CD4-positive, alpha-beta T cell treated with Interleukin-15 for 4 hours (primary cell): ENCODE measurements at places on chromosomes 1 and 21.

DNA sequence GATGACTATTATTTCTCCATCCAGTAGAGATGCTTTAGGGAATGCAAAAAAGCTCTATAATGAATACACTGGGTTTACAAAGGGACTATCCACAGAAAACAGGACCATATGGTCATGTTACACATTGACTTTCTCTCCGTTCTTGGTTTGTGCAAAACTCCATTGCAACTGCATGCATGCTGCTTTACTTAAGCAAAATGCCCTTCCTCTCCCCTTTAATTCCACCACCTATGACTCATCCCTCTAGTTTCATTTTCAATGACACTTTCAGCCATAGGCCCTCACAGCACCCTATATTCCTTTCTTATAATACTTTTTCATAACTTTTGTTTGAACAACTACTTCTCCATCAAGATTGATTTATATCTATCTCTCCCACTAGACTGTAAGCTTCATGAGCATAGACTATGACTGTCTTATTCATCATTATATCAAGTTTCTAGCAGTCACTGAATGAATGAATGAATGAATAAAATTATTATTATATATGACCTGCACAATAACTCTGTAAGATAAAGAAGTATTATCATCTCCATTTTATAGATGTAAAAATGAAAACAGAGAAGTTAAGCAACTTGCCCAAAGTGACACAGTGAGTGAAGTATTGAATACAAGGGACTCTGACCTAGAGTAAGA is 248.9 kb downstream of the PLPP3 start:
- no peak for DNase-seq

- DNase-seq: no peak
Measured at GRCh38 chr1:209391792-209392191, 191.7 kb upstream of the CAMK1G start.

- DNase-seq: peak; percentile 89
Measured at GRCh38 chr1:27668808-27669723, 2.9 kb downstream of the IFI6 start.

DNA sequence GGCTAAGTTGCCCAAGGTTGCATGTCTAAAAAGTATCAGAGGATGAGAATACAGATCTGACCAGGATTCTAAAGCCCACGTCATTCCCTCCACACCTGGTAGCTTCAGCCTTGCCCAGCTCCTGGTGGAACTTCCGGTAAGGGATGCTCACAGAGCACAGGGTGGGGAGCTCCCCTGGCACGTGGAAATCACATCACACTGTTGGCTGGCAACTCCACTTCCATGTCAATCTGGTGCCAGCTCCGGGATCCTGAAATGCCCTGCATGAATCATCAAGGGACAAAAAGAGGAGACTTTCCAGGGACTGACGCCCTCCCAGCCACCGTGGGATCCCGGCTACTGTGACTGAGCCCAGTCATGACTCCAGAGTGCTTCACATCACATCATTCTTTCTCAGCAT is 12.4 kb upstream of the BCAR3 start:
- DNase-seq: no peak

- no peak for DNase-seq
Measured at GRCh38 chr1:45458894-45459293, 32.1 kb downstream of the TESK2 start.

DNA sequence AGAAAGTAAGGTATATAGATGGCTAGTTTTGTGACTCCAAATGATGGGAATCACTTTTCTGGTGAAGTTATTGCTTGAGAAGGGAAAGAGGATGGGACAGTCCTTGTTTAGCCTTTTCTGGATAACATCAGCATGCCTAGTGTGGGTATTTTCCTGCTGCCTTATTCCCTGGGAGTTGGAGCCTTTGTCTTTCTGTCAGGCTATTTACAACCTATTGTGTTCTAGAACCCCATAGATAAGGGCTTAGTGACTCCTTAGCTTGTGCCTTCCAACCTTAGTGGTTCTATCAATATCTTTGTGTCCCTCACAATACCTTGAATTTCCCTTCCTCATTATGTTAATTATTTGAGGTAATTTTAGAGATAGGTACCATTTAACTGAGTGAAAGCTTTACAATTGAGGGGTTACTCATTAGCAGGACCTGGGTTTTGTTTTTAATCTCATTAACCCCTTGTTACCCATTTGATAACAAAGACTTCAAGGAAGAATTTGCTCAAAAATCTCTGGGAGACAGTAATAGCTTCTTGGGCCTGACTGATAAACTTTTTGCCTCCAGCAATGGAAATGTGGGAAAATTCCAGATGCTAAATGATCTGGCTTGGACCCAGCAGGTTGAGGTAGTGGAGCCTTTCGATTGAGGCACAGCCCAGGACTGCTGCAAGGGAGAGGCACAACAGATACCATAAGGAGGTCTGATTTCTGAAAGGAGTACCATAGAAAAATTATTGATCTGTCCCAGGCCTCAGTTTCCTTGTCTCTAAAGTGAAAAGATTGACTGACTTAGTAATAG is 49.0 kb downstream of the CACHD1 start:
- DNase-seq: no peak

GRCh38 chr1:175521249-175522040 is 221.9 kb downstream of the TNR start:
- no peak for DNase-seq

DNA sequence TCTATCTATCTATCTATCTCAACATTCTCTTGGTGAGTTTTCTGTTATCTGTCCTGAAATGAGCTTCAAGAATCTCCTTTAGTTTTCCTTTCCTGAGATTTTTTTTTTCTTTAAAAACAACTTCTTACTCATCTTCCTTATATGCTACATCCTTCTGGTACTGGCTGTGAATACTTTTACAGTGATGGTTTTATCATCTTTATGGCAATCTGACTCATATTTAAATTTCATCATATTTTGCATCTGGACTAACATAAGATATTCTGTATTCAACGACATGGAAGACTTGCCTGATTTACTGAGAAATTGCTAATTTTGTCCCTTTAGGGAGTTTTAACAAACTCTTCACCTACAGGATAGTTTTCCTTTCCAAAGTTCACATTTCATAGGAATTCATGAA is 33.0 kb downstream of the PDE4B start:
- DNase-seq: no peak

DNA sequence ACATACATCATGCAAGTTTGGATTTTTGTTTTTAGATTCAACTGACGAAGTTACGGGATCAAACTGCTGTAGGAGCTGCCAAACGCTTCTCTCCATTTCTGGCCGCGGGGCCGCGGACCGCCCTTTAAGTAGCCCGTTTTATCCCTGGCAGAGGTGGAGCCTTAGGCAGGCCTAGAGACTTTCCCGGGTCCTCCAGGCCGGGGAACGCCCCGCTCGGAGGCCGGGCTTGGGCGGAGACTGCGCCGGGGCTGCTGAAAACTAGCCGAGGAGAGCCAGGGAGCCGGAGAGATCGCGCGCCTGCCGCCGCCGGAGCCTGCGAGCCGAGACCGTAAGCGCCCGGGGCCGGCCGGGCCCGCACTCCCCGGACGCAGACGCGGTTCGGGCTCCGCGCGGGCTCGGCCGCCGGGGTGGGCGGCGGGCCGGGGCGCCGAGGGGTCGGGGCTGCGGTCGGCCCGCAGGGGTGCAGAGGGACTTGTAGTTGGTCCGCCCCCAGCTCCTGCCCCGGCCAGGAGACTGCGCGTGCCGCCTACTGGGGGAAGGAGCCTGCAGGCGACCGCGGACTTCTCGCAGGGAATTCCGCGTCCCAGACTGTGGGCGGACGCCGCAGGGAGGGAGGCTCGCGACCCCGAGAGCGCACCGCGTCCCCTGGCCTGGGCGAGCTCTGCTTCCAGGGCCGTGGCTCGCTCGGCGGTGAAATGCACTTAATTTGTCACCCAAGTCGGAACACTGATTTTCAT is at the start of gene EPHX1:
Gene EPHX1, plus strand, starts transcription at position 283 of the 737 bp plus-strand sequence. CDS start 18,606 bp downstream, outside the sequence.
- DNase-seq: peak; percentile 54

GRCh38 chr1:227357171-227357926 is 39.1 kb upstream of the CDC42BPA start:
- no peak for DNase-seq

DNA sequence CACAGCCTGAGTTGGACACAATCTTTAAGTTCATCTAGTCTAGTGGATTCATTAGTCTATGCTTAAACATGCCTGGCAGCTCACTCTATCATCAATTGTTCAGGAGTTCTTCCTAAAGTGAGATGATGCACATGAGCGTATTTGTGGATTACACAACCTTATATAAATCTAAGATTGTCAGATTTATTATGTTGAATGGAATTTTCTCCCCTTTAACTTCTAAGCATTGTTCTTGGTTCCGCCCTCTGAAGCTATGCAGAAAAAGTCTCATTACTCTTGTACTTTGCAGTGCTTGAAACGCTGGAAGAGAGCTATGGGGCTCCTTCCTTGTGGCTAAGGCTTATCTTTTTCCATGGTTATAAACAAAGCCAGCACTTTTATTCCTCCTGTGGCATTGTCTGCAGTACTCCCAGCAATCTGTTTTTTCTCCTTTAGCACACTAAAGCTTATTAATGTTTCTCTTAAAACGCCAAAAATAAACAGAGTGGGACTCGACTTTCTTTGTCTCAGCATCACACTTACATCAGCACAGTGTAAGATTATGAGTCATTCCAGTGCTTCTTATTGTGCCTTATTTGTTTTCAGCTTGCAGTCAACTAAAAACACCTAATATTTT is 316.8 kb upstream of the CAMK1G start:
- DNase-seq: no peak

- peak; percentile 46 for DNase-seq
Measured at GRCh38 chr1:33055210-33056008, 18.7 kb upstream of the AK2 start.

GRCh38 chr1:42162181-42162580 is 2.4 kb downstream of the GUCA2A start:
- no peak for DNase-seq

DNA sequence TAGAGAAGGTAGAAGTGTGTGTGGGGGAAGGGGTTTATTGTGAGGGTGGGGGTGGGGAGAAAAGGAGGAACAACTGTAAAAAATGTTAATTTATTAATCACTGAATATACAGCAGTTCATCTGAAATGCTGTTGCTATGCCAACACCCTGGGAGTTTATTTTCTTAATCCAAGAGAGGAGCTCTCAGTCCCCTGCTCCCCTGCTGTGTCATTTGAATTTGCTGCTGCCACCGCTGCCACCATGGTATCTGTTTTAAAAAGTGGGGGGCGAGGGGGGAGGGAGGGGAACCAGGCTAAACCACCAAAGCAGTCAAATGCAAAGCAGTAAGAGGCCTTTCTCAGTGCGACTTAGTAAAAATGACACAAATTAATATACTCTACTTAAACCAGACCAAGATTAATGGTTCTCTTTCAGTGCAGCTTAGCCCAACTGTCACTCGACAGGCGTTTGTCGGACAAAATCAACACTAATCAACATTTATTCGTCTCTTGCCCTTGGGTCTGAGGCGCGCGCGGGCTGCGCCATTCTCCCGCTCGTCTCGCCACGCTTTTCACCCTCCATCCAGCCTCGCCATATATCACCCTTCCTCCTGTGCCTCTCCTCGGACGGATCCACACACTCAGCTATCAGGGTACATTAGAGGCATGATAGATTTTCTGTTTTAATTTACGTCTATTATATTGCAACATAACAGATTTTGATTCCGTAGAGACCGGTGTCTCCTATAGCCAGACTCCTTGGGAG is 76.2 kb downstream of the PBX1 start:
- no peak for DNase-seq

GRCh38 chr21:42705346-42705745 is 51.9 kb downstream of the PDE9A start:
- DNase-seq: no peak

- DNase-seq: no peak
Measured at GRCh38 chr1:233256191-233256590, 39.3 kb downstream of the PCNX2 start.

DNA sequence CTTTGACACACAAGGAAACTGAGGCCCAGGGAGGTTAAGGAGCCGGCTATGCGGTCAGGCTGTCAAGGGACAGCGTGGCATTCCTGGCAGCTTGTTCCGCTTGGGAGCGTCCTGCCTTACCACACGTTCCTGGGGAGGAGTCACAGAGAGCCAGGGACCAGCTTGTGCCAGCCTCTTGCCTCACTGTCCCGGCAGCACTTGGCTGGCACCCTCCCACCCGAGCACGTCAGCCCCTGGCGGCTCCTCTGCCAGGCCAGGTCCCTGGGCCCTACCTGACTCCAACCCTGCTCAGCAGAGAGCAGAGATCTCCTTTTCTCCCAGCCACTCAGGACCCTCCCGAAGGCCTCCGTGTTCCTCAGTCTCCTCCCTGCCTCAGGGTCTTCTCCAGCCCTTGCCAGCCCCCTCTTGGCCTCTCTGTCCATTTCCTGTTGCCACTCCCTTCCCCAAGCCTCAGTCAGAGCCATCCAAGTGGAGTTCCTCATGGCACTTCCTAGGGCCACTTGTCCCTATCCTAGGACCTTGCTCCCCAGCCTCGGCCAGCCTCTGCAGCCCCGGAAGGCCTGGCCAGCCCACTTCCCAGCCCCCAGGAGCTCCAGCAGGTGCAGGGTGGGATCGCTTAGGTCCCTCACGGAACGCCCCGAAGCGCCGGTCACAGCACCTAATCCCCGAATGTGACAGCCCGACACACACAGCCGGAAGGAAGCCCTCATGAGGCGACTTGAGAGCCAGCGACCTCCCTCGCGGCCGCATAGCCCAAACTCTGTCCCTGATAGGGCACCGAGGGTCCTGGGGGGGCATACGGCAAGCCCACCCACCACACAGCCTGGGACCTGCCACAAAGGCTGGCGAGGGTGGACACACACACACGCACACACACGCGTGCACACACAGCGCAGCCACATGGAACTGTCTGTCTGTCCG is 130.3 kb downstream of the CASZ1 start:
- DNase-seq: no peak

DNA sequence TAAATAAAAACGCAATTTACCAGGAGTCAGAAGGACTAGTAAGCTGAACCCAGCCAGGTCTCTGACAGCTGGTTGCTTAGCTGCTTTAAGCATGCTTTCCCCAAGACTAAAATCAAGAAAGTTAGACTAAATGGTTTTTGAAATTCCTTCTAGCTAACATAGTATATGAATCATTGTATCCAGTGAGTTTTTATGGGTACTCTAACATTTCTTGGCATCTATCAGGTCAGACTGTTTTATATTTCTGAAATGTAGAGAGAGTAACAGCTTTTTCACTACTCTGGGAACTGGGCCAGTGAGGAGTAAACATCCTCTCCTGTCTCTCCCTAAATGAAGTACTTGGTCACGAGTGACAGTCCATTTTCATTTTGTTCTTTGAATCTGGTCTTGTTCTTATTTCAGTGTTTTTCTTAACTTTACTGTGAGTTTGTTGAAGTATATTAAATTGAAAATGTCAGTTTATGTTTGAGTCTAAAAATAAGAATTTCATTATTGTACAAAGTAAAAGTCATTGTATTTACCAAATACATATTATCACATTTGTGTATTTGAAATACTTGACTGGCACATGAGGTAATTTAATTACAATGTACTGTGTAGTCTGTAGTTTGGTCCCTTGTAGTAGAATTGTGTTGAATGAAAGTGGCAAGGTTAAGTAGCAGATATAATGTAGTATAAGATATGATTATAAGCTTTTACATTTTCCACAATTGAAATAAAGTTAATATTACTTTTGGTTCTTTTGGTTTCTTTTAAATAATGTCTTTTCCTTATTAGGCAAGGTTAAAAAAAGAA is 47.6 kb downstream of the PKN2 start:
- DNase-seq: no peak

GRCh38 chr1:233613252-233614172 is at the start of gene KCNK1:
KCNK1 (plus strand) TSS chr1:233614106; CDS start chr1:233614172, 66 bp downstream.
- DNase-seq: no peak

- no peak for DNase-seq
Measured at GRCh38 chr1:6035719-6036118, 10.0 kb upstream of the KCNAB2 start.

GRCh38 chr1:245469734-245470133 is 314.9 kb downstream of the KIF26B start:
- DNase-seq: no peak
